ENCODE measurements at places on chromosomes 13 and 19.
A peak's percentile ranks its signal among the peaks of the same experiment; 100 is the strongest.

DNA sequence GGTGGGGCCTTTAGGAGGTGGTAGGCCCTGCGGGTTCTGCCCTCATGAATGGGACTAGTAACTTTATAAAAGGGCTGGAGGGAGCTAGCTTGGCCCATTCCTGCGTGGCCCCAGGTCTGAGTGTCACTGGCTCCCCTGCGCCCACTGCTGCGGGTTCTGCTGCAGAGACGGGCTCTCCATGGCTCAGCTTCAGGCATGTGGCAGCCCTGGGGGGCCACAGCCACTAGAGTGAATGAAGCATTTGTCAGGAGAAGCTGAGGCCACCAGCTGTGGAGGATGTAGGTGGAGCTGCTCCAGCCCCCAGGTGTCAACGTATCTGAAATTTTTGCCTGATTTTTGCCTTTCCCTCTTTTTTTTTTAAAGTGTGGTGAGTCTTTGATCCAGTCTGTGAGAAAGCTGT, 119.1 kb downstream of the SOX1 start:
- no peak for DNase-seq

DNA sequence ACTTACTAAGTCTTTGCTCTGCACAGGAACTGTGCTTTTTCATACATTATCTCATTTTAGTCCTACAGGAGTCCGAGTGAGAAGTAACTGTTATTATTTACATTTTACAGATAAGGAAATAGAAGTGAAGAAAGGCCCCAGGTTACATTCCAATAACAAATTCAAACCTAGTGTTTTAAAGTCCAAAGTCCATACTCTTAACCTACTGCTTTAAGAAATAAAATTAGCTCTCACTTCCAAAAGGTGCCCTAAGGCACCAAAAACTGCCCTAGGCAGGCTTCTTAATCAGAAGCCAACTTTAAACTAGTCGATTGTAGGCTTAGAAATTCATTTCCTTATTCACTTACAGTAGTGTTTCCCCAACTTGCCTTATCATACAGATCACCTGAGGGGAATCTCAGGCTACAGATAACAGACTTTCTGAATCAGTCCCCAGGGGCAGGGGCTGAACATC, 555.9 kb downstream of the DIAPH3 start:
- DNase-seq = no peak

DNA sequence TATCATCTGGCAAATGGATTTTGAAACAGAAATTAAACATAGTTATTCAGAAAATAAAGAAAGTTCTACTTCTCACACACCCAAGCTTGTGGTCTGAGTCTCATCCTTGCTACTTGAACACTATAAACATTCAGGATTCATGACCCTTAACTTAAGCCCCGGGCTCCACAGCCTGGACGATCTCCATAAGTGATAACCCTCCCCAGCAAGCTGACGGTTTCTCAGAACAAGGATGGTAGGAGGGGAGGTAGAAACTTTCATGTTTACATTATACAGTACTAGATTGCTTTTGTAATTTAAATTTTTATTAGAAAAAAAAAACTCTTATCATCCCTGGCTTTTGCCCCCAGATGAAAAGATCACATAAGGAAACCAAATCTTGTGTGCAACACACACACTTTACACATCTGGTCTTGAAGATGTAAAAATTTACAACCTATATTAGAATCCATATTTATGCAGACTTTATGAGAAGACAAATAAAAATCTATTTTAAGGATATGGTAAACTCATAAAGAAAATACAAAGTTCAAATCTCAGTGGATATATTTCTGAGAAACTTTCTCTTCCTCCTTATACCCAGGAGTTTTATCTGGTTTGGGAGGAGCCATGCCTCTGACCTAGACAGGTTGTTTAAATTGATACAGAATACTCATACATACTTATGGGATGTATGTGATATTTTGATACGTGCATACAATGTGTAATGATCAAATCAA, 20.0 kb upstream of the ATP12A start:
- DNase-seq = no peak

DNA sequence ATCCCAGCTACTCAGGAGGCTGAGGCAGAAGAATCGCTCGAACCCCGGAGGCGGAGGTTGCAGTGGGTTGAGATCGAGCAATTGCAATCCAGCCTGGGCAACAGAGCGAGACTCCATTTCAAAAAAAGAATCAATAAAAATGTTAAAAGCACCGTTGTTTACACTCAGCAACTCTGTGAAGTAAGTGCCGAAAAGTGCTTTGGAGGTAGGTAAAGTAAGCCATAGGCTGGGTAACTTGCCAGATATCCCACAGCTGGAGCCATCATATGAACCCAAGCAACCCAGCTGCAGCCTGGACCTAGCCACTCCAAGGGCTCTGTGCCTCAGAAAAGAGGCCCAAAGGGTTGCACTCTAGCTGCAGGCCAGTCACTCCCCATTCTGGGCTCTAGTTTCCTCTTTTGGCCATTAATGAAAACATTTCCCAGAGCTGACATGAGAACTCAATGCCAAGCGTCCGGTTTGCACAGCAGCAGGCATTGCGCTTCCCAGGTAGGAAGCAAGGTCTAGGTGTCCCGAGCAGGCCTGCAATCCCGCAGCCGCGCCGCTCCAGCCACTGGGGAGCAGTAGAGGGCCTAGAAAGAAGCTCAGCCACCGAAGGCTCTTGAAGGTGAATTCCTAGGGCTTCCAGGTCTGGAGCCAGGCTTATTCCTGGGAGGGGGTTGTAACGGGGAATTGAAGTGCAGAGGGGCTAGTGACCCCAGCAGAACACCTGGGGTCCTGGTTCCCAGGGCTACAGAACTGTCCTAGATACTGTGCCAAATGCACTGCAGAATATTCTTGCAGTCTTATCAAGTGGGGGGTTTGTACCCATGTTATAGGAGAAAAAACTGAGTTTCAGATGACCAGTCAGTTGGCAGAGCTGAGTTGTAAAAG, 4.1 kb upstream of the CD79A start:
- peak; percentile 97 for DNase-seq

- no peak for DNase-seq
These were observed 1250.7 kb downstream of the UQCRFS1 start for GRCh38 chr19:27962264-27962663.

DNA sequence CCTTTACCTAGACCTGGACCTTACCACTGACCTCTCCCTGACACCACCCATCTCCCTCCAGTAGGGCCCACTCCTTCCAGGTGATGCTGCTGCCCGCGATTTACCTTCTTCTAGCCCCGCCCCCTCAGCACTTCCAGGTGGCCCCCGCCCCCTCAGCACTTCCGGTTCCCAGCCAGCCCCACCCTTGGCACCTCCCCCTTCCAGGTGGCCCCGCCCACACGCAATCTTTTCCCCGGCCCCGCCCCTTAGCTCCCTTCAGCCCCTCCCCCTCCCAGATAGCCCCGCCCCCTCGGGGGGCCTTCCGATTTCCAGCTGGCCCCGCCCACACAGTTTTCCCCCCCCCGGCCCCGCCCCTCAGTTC, 586 bp downstream of the LIG1 start:
- DNase-seq = peak; percentile 93

GRCh38 chr13:101415358-101416174, 742 bp downstream of the NALCN start:
- DNase-seq = no peak

DNA sequence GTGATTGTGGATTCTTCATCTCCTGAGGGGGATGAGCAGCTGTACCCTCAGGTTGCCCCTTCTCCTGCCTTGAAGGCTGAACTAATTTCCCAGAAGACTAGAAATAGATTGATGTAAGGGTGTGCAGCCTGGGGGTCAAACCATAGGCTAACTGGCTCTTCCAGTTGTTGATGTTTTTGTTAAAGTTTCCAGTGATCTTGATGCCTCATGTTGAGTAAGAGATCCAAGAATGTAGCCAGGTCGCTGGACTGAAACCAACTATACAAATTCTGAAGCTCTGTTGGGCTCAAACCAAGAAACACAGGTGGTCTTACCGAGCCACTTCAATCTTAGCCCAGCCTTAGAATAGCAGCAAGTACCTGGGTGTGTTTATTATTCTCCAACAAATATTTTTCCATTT, 391.8 kb downstream of the KLF5 start:
- peak; percentile 3 for DNase-seq

GRCh38 chr13:47705185-47705584, 295.9 kb downstream of the SUCLA2 start:
- no peak for DNase-seq

DNA sequence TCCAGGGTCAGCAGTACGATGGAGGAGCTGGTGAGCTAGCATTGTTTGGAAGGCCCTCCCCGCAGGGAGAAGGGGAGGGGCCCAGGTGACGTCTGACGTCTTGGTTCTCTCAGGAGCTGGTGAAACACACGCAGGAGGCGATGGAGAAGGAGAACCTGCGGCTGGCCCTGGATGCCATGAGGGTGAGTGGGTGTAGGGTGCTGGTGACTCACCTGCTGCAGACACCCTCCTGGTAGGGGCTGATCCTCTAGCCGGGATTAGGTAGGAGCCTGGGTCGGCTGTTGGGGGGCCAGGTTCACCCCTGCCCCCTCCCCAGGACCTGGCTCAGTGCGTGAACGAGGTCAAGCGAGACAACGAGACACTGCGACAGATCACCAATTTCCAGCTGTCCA, 55.8 kb downstream of the VAV1 start:
- DNase-seq = no peak

- peak; percentile 67 for DNase-seq
These were observed at the start of gene PTGIR for GRCh38 chr19:46624958-46625661. PTGIR (minus strand) TSS chr19:46625089; CDS start chr19:46624225, 864 bp downstream.

GRCh38 chr19:30077851-30078355, 135.9 kb downstream of the URI1 start:
- DNase-seq = no peak

- no peak for DNase-seq
These were observed 205.8 kb downstream of the GGACT start for GRCh38 chr13:100382785-100383184.

GRCh38 chr13:29883941-29884518, 33.6 kb upstream of the UBL3 start:
- no peak for DNase-seq

- DNase-seq = no peak
These were observed 33.2 kb downstream of the UNC13A start for GRCh38 chr19:17654993-17655392.

- DNase-seq = no peak
These were observed 31.3 kb upstream of the USE1 start for GRCh38 chr19:17183858-17184321.

DNA sequence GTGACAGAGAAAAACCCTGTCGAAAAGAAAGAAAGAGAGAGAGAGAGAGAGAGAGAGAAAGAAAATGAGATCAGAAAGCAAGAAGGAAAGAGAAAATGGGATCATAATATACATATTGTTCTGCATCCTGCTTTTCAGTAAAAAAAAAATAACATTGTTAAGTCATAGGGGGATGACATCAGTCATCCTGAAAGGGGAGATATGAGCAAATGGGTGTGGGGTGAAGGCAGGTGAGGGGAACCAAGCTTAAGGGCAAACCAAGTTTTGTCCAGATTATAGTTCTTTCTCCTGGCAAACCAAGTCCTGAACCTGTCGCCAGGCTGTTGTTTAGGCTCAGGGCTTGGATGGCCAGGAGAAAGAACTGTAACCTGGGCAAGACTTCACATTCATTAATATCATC, 92.6 kb upstream of the TMTC4 start:
- no peak for DNase-seq

DNA sequence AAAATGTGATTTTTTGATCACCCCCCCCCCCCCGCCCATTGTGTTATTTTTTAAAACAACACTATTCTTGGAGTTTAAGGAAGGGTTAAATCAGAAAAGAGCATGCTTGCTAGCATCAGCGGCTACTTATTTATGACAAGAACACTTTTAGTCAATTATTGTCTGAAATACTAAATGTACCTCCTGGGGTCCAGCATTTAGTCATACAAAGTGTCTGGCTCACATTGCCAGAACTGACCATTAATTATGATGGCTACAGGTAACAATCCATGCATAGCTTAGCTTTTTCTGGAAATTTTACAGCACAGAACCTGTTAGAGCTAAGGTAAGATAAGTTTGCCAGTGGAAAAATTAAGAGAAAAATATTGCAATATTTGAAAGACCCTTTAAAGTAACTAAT, 90.1 kb downstream of the PCDH9 start:
- DNase-seq = no peak

GRCh38 chr13:44927968-44928367, 61.3 kb downstream of the NUFIP1 start:
- no peak for DNase-seq

- DNase-seq = no peak
These were observed 9.3 kb downstream of the IRF2BP1 start for GRCh38 chr19:45876411-45877197.

GRCh38 chr13:30362869-30363268, 55.5 kb upstream of the KATNAL1 start:
- DNase-seq = no peak

DNA sequence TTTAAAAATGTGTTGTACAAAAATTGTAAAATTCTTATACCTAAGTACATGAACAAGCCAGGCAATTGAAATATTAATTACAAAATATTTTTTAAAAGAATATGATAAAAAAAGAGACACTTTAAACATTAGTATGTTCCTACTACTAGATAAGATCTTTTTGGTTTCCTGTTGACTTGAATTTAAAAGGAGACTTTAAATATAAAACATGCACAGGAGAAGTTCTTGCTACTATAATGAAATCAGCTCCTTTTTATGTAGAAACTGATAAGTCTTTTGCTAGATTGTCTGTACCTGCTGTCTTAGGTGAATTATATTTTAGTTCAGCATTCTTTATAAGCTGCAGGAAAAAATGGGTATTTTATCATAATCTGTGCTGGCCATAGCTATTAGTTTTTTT, 140.2 kb downstream of the TNFSF13B start:
- no peak for DNase-seq

- DNase-seq = peak; percentile 75
These were observed 3.6 kb upstream of the GNG8 start for GRCh38 chr19:46639358-46640182.

DNA sequence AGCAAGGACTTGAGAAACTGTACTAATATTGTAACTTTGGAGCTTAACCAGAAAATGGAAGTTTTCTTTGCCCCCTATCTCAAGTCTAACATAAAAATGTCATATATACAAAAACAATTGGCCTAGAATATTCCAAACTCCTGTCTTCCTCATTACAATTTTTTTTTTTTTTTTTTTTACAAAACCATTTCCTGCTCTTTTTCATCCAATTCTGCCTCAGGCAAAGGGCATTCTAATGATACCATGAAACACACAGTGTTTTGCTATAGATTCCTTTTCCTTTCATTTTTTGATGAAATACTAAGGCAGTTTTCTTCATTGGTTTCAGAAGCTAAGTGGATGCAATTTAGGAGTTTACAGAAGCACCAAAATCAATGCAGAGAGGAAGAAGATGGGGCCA, 119.7 kb downstream of the LHFPL6 start:
- peak; percentile 21 for DNase-seq

DNA sequence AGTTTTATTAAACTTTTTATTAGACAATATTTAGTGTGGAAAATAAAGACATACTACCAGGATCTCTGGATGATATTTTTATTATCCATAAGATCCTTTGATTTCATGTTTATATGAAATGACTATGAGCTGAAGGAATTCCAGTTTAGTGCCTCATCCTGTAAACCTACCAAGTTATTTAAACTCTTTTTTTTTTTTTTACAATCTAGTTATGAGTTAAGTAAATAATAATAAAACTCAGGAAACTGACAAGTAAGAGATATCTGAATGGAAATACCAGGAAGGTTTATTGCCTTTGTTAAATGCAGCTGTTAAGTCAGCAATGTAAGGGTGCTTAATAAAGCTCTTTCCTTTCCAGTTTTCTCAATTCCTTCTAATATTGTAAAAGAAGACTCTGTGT, 53.9 kb downstream of the RXFP2 start:
- no peak for DNase-seq

GRCh38 chr13:45417790-45418534, at the start of gene SLC25A30:
SLC25A30 (minus strand) TSS chr13:45418373; CDS start chr13:45411425, 6,948 bp downstream.
- DNase-seq = peak; percentile 95
